NCI-H1930 (cell line): ENCODE measurements at places on chromosomes 12 and 14.

GRCh38 chr12:121911824-121912585 lies 6.4 kb upstream of the CFAP251 start:
- DNase-seq = no peak

DNA sequence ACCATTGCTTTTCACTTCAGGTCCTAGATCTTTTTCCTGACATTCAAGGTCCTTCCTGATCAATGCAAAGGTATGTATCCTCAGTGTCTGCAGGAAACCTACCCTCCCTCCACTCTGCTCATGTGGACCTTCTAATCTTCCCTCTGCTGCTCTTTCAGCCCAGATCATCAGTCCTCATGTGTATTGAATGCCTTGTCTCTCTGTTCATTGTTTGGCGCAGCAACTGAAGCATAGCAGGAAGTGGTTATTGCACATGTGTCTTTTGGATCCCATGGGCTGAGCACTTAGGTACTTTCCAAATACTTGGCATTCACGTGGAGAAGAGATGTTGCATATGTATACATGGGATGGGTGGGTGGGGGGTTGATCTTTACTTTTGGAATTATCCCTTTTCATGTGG lies 4.3 kb upstream of the NIN start:
- DNase-seq = no peak

GRCh38 chr12:42217656-42218055 lies 20.4 kb downstream of the YAF2 start:
- no peak for DNase-seq

DNA sequence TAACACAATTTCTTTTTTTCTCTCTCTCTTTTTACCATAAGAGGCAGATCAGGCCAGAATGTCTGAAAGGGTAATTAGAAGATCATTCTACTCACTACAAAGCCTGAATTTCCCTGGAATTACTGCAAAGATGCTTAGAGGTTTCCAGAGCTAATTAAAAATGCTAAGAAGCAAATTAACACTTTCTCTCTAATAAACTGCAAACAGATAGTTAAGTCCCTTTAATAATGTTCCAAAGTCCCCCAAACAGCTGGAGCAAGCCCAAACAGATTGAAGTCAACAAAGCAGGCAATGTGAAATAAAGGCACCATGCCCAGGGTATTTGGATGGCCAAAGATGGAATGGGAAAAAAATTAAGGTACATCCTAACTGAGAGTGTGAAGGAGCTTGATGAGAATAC lies 208.8 kb upstream of the LRFN5 start:
- DNase-seq = no peak

GRCh38 chr14:25003537-25003936 lies 46.4 kb downstream of the STXBP6 start:
- no peak for DNase-seq

DNA sequence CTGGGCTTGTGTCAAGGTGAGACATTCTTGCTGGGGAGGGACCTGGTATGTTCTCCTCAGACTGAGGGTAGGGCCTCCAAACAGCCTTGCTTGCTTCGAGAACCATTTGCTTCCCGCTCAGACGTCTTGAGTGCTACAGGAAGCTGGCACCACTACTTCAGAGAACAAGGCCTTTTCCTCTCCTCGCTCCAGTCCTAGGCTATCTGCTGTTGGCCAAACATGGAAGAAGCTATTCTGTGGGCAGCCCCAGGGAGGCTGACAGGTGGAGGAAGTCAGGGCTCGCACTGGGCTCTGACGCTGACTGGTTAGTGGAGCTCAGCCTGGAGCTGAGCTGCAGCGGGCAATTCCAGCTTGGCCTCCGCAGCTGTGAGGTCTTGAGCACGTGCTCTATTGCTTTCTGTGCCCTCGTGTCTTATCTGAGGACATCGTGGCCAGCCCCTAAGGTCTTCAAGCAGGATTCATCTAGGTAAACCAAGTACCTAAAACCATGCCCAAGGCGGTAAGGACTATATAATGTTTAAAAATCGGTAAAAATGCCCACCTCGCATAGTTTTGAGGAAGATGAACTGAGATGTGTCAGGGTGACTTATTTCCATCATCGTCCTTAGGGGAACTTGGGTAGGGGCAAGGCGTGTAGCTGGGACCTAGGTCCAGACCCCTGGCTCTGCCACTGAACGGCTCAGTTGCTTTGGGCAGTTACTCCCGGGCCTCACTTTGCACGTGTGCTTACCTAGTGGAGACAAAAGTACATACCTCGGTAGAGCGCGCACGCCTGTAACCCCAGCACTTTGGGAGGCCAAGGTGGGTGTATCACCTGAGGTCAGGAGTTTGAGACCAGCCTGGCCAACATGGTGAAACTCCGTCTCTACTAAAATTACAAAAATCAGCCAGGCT lies 4.3 kb downstream of the GAPDH start:
- DNase-seq = no peak

DNA sequence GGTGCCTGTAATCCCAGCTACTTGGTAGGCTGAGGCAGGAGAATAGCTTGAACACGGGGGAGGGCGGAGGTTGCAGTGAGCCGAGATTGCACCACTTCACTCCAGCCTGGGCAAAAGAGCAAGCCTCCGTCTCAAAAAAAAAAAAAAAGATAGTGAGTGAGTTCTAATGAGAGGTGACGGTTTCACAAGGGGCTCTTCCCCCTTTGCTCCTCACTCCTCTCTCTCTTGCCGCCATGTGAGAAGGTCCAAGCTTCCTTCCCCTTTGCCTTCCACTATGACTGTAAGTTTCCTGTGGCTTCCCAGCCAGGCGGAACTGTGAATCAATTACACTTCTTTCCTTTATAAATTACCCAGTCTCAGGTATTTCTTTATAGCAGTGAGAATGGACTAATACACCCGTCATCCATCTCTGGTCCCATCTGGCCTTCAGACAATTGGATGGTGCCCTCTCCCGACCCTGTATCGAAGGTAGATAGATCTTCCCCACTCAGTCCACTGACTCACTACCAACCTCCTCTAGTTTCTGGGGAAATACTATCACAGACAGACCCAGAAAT lies 27.0 kb upstream of the RCOR1 start:
- no peak for DNase-seq

- DNase-seq = no peak
These were observed 57.1 kb downstream of the ZDHHC17 start for GRCh38 chr12:76820888-76821482.

- DNase-seq = no peak
These were observed 17.2 kb downstream of the ADGRD1 start for GRCh38 chr12:130970908-130971233.

DNA sequence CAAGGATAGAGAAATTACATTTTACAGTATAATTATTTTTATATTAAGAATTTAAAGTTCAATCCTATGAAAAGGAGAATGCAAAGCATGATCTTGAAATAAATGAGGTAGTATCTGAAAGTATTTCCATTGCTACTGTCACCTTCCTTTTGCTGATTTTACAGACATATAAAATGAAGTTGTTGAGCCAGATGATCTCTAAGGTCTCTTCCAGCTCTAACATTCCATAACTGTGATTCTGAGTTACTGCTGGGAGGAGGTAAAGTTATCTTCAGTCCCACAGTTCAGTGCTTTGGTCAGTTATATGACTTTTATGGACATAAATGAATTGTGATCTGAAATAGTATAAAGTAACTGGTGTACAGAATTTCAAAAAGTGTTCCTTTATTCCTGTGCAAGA lies 52.8 kb downstream of the SLC38A6 start:
- no peak for DNase-seq

DNA sequence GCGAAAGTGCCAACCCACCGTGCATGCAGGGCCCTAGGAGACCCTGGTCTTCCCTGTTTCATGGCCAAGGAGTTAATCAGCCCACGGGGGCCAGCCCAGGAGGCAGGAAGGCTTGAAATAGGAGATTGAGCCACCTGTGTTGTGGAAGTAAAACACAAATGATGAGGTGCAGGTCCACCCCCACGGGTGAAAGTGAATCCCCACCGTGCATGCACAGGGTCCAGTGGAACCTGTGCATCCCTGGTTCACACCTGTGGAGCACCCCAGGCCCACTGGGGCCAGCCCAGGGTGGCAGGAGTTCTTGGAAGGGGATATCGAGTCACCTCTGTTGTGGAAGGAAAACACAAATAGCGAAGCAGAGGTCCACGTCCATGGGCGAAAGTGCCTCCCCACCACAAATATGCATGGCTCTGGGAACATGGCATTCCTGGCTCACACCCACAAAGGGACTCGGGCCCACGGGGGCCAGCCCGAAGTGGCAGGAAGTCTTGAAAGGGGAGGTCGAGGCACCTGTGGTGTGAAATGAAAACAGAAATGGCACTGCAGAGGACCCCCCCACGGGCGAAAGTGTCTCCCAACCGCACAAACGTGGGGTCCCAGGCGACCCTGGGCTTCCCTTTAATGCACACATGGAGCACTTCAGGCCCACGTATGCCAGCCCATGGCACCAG lies 381.5 kb downstream of the ALG10 start:
- no peak for DNase-seq

DNA sequence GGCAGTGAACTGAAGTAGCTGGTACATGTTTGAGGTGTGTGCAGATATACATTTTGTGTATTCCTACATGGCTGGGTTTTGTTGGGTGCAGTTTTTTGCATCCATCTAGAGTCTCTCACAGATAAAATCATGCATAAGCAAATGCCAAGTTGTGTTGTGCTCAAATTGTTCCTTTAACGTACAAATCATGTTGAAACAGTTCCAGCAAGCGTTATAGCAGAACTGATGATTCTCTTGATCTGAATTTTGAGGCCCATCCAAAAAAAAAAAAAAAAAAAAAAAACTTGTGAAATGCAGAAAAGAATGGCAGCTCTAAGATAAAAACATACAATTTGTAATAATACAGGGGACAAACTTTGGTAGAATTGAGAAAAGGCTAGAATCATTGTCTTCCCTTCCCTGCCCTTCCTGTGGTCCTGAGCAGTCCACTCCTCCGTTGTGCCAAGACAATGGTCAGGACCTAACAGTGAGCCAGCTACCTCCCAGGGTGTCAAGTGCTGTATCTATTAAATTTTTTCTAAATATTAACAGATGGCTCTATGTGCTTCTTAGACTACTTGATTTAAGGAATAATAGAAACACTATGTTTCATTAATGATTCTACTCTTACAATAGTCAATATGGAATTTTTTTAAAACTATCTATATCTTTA lies 122.1 kb downstream of the PLEKHA5 start:
- DNase-seq = no peak

DNA sequence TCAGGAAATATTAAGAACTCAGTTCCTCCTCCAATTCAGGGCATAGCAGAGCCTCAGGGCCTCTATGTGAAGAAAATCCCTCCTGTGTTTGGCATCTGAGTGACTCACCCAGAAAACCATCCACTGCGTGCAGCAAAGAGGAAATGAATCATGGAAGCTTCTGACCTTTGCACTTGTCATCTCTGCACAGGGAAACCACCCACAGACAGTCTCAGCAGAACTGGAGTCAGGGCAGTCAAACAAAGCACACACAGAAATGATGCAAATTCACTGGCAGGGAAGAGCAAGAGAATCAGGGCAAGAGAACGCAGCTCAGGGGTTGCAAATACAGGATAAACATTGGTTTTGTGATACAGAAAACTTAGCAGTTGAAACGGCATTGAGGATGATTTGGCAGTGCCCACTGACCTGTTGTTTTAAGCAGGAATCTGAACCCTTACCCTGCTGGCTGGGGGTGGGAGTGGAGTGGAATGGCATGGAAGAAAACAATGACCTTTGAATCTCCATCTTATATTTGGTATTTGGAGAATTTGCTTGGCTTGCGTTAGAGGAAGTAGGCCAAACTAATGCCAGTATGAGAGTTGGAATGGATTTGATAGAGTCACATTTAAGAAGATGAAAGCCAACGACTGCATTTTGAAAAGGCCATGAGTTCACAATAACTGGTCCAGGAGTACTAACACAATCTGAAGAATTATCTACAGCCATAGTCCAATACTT lies 53.5 kb downstream of the PHLDA1 start:
- no peak for DNase-seq

DNA sequence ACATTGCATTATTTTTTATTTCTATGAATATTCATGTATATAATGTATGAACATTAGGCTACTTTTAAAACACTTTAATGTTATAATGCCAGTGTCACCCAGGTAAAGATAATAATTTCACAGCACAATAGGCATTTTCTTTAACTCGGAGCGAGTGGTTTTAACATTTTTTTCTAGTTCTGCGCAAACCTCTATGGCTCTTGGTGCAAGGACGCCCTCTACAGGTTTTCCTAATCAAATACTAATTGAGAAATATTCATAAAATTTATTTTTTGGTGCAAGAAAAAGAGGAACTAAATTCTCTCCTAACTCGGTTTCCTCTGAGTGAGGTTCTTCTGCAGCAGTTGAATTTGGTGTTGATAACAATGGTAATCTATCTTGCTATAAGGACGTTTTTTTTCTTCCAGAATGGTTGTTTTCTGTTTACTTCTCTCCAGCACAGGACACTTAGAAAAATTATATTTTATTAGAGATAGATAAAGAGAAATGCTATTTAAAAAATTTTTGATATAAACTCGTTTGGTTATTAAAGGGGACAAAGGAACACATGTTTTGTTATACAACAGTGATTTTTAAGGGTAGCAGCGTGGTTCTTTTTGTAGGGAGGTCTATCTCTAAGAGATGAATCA lies 2.4 kb upstream of the WIF1 start:
- peak; percentile 4 for DNase-seq

DNA sequence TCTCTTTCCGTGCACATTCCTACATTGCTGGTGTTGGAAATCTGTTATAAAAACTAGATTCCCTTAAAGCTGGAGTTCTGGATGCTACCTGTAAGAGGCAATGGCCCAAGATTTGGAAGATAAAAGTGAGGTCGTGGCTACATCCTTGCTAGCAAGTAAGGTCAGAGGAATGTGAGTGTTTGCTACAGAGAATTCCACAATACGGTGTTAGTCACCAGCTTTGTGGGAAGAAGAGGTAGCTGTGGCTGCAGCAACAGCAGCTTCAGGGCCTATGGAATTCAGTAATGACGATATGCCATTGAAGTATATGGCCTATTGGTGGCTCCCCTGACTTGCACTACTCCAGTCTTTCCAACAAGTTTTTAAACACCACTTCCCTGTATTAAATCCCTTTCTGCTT lies 227.7 kb upstream of the TMEM260 start:
- DNase-seq = no peak

DNA sequence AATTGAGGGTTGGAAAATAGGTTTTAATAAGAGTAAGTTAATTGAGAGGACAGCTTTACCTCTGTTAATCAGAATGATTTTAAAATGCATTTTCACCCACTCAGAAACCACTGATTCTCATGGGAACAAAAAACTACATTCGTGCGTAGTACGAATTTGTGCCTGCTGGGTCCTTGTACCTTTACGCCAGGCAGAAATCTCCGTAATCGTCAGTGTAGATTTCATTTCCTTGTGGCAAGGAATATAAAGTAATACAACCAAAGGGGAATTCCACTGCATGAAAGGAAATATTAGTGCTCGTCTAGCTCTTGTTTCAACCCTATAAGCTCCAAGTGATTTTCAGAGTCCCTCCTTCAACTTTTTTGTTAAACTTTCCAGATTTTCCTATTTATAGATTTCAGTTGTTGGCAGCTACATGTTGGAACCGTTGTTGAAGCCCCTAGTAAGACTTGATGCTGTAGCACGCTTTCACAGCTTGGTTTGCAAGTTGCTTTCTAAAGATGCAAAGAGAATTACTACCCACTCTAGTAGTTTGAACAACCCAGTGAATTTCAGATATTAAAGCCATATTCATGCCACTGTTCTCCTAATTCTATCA lies 90.6 kb downstream of the ETV6 start:
- no peak for DNase-seq
